ENCODE measurements at places on chromosomes 5 and 9. TPM values are rescaled to one million over a fixed set of nuclear protein-coding genes. Genes with fewer than 3 reads are reported as not detected.

Gene PITX1
- total RNA-seq = 2.7 TPM

Gene GPX8
- 38.8 TPM for total RNA-seq

Gene KCTD16
- total RNA-seq = 0.33 TPM

Gene C9orf40
- 8.1 TPM for total RNA-seq

Gene CDC25C
- total RNA-seq = 0.67 TPM

- no peak for DNase-seq
These were observed 32.9 kb downstream of the SEMA4D start for GRCh38 chr9:89465001-89465451.

GRCh38 chr5:149754172-149754880 lies 24.2 kb downstream of the PPARGC1B start:
- DNase-seq = no peak

- DNase-seq = no peak
These were observed 41.0 kb downstream of the ERMP1 start for GRCh38 chr9:5791870-5792269.

DNA sequence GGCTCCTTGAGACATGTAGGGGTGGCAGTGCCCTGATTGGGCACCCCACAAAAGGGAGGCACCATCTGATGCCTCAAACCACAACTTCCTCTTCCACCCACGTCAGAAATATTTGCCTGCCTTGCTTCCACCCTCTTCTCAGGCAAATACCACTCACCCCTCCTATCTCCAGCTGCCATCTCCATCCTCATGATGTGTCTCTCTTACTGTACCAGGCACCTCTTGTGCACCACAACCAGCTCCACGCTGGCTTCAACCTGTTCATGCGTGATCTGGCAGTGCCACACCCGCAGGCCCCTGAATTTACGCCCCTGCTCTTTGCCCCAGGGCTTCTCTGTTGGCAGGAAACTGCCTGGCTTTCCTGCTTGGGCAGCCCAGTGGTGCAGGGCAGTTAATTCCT lies 87.8 kb upstream of the HSPA9 start:
- peak; percentile 37 for DNase-seq

DNA sequence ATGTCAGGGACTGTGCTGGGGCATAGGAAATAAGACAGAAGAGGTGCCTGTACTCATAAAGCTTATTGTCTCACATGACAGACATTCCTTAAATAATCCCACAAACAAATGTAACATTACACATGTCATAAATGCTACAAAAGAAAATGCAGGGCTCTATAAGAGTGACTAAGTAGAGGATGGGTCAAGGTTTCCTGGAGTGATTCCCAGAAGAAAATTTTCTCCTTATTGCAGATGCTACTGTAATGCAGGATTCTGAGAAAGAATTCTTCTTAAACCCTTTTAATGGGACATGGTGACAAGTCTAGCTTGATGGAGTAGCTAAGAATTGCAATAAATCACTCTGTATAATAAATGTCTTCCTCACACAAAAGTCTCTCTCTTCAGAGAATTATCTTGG lies 55.7 kb downstream of the SH3TC2 start:
- no peak for DNase-seq

DNA sequence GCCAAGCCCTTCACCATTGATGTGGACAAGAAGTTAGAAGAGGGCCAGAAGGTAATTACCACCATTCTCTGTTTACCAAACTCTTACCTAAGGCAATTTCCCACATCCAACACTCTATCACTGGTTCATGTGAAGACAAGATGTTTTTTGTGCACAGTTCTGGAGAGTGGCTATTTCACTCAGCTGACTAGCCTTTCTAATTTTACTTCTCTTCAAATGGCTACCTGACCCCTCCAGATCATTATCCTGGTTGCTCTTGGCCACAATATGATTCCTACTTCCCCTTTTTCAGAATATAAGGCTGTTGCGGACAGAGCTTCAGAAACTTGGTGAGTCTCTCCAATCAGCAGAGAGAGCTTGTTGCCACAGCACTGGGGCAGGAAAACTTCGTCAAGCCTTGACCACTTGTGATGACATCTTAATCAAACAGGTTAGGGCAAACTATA lies 7.1 kb downstream of the KIF20A start:
- DNase-seq = no peak

- no peak for DNase-seq
These were observed 19.3 kb downstream of the KCNIP1 start for GRCh38 chr5:170523142-170523551.

DNA sequence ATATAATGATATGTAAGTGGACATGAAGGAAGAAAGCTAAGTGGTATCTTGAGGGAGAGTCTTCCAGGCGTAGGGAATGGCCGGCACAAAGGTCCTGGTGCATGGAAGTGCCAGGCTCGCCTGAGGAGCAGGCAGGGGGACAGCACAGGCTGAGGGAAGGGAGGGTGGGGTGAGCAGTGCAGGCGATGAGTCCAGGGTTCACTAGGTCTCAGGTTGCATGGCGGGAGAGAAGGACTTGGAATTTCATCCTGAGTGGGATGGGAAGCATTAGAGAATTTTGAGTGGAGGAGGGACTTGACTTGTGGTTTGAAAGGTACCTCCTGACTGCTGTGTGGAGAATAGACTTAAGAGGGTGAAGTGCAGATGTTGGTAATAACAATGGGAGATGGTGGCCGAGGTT lies 268.9 kb downstream of the ARHGEF28 start:
- DNase-seq = no peak

DNA sequence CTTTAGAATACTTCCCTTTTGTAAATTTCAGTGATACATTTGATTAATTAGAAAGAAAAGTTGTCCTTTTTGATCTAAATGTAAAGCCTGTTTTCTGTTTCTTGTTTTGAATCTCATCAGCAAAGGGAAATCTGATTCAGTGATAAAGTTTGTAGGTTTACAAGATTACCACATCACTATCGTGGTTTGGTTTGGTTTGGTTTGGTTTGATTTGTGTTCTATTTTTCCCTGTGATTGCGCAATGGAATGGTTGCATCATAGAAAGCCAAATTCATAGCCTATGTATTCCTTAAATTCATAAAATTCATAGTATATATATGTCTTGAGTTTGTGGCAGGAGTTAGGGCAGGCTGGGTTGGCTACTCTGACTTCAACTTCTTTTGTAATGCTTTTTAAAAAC lies 15.2 kb downstream of the SRFBP1 start:
- peak; percentile 59 for DNase-seq

GRCh38 chr9:136364942-136365774 lies 1.6 kb upstream of the DNLZ start:
- DNase-seq = no peak

DNA sequence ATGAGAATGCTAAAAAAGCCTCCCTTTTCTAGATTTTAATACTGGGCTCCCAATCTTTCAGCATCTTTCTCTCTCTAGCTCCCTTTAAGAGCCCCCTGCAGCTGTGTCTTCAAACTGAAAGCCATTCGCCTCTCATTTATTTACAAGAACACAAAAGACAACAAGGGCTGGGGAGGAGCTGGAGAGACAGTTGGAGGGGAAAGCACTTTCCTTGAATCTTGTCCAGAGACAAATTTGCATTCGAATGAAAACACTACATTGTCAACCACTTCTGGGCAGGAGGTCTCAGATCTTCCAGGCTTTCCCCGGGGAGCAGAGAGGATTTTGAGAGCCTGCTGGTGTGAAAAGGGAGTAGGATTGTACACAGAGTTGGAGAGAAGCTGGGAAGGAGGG lies 518.3 kb downstream of the CTNND2 start:
- no peak for DNase-seq

GRCh38 chr5:2732850-2733249 lies 18.6 kb downstream of the IRX2 start:
- no peak for DNase-seq

DNA sequence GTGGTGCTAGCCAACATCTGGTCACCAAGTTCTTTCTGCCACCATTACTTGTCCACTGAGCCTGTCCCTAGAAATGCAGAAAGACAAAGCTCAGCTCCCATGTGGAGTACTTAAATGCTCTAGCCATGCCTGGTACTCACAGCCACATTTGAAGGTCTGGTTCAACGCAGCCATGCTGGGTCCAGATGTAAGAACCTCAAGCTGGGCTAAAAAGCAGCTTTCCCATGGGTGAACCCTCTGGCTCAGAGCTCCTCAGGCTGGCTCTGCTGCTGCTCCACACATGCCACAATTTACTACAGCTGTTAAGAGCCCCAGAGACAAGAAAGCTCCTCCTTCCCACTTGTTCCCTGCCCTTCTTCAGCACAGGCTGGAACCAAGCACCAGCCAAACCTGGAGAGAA lies 97.1 kb upstream of the LRRTM2 start:
- no peak for DNase-seq

GRCh38 chr5:45521067-45521466 lies 175.1 kb downstream of the HCN1 start:
- DNase-seq = no peak

DNA sequence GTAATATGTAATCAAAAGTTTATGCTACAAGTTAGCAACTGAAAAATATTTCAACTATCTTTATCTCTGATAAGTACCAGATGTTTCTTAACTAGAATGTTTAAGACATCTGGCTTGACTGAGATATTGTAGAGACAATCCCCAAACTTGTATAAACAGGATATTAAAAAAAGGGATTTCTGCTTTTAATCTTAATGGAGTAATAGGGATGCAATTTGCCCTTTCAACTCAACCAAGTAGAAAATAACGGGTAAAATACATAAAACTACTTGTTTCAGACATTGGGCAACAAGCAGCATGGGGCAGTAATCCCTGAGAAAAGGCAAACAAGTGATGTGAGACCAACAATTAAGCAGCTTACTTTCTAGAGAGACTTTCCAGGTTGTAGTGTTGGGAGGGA lies 9.4 kb upstream of the ADAMTS12 start:
- no peak for DNase-seq

GRCh38 chr5:69202497-69202896 lies 13.1 kb downstream of the CENPH start:
- DNase-seq = no peak

GRCh38 chr5:108028412-108028811 lies 353.5 kb downstream of the FBXL17 start:
- peak; percentile 16 for DNase-seq

- no peak for DNase-seq
These were observed 17.7 kb downstream of the PCDHGC5 start for GRCh38 chr5:141506381-141507155.

DNA sequence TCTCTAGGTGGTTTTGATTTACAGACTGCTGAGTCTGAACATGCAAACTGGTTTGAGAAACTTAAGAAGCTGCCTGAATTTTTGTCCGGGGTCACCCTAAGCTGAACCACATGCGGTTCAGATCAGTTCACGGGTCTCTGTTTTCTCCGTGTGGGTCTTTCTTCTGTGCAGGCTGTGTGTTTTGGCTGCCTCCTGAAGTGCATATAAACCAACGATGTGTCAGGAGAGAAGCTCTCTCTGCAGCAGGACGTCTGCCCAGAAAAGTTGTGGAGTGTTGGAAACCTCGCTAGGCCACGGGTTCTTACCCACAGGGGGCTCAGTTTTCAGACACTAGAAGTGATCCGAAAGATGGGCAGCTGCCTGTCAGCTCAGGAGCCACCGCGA lies 364.2 kb downstream of the IRX2 start:
- DNase-seq = no peak

DNA sequence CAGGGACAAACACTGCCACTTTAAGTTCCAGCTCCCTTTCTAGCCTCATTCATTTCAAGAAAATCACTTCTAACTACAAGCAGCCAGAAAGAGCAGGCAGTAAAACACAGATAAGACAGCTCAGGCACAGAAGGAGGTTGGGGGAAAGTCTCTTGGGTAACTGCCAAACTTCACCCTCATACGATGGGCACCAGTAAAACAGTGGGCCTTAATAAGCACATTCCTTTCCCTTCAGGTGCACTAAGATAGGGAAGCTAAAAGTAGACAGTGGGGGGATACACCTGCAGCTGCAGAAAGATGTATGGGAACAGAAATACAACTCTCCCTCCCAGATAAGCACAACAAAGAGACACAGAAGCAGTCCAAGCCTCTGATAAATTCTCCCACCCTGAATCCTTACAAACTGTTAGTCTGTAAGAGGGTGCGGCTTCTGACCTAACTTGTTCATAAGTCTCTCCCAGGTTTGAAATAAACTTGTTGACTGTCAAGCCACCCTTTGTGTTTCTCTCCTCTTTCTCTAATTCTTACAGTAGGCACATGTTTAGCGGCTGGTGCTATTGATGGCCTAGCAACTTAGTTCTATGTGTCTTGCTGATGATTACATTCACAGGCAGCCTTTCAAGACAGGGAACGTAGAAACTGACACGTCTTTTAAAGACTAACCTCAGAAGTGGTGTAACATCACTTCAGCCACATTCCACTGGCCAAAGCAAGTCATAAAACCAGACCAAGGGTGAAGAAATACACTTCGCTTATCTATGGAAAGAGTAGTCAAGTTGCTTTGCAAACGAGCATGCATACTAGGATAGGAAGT lies 6.8 kb upstream of the CKS2 start:
- no peak for DNase-seq

DNA sequence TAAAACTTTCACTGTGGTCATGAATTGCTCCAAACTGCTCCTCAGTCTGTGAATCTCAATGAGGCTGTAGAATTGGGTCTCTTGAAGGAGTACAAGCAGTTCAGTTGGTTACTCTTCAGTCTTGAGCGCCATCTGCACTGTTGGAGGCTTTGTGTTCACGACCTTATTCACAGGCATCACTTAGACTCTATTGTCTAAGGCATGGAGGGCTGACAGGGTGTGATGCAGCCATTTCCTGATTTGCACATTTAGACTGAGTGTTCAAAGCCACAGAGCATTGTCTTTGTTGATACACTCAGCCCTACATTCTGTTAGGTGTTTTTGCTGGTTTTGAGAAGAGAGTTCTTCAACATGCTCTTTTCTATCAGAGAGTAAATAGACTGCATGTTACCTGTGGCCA lies 355.9 kb upstream of the RIOK2 start:
- DNase-seq = no peak

DNA sequence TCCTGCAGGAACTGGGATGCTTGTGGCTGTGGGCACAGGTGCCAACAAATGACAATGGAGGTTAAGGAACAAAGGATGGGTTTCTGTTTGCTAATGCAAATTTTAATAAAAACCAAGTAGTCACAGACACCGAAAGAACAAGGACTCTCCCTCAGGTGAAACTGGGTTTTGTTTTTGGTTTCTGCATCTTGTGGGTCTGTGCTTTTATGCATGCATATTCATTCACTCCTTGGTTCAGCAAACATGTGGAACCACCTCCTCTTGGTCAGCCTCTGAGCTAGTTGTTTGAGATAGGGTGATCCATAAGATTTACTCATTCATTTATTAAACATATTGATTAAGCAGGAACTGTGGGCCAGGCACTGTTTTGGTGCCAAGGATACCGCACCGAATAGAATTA lies 381.9 kb downstream of the CDK5RAP2 start:
- DNase-seq = no peak
